ENCODE measurements at places on chromosomes 4 and X.

GRCh38 chr4:18675586-18676525, 654.3 kb upstream of the LCORL start:
- no peak for DNase-seq

DNA sequence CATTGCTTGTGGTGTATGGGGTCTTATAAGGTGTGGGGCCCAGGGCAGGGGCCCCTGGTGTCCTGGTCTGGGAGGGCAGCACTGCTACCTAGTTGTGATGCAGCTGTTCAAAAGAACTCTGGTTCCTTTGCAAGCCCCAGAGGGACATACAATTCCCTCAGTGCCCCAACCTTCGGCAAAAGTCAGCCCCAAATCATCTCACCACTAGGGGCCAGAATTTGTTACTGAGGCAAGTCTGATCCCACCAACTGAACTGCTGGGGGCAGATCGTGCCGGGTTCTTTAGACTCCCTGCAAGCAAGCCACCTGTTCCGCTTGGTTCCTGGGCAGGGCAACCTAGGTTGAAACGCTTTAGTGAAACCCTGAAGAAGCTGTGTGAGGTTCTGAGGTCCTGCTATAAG, 180.1 kb upstream of the S100G start:
- DNase-seq, result no peak

- no peak for DNase-seq
Observed at GRCh38 chr4:172007889-172008288, 194.7 kb downstream of the GALNTL6 start.

- no peak for DNase-seq
Observed at GRCh38 chr4:82666970-82667665, 105.3 kb upstream of the TMEM150C start.

- DNase-seq, result no peak
Observed at GRCh38 chrX:40931921-40932320, 153.3 kb upstream of the USP9X start.

GRCh38 chrX:10597871-10598270, 22.5 kb downstream of the MID1 start:
- no peak for DNase-seq

DNA sequence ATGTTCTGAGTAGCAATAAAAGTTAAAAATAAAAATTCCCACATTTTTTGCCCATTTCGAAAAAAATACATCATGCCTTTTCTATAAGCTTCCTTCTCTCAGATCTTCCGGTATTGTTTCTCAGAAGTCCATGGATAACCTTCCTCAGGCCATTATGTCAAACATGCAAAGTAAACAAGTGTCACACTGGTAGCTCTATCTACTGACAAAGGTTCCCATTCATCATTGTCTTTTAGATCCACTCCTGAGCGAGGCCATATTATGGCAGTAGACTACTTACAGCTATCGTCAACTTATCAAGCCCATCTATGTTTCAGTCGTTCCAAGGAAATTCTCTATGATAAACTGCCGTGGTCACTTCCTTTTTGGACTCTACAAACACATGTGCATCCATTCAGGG, 1068.2 kb downstream of the GLUD2 start:
- DNase-seq, result no peak

DNA sequence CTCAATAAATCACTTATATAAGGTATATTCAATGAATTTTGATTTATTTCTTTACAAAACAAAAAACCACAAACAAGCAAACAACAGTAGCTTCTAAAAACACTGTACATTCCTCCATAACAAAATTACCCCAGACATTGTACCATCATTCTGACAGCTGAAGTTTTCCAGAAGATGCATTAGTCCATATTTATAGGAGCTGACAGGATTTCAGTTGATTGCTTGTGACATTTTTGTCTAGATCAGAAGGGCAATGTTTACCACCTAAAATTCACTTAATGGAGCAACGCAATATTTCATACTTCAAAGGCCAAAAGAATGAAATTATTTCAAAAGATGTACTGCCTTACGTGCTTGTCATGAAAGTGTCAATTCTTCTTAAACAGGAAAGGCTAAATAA, 167.0 kb downstream of the ATP10D start:
- DNase-seq, result no peak

DNA sequence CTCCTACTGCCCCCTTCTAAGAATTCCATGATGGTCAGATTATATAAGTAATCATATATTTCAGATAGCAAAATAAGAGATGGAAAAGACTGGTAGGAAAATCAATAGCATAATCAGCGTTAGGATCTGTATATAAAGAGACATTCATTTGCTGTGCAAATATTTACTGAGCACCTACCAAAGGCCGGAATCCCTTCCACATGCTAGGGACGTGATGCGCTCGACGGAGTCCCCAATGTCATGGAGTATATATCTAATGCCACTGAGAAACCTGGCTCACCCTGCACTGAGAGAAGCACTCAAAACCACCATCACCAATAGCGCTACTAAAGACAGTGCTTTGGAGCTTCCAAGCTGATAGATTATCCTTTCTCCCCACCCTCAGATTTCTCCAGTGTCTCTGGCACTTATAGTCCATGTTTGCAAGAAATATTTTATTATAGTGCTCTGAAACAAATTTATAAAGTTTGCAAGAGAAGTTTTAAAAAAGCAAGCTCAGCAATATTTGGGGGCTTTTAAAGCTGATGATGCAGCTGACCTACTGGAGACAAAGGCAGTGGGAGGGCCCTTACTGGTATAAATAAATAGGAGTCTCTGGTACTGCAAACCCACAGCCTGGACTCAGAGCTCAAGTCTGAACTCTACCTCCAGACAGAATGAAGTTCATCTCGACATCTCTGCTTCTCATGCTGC, at the start of gene CXCL13:
CXCL13 (plus strand) TSS at position 611 of the 693 bp plus-strand sequence; CDS start at position 657, 46 bp downstream.
- no peak for DNase-seq

DNA sequence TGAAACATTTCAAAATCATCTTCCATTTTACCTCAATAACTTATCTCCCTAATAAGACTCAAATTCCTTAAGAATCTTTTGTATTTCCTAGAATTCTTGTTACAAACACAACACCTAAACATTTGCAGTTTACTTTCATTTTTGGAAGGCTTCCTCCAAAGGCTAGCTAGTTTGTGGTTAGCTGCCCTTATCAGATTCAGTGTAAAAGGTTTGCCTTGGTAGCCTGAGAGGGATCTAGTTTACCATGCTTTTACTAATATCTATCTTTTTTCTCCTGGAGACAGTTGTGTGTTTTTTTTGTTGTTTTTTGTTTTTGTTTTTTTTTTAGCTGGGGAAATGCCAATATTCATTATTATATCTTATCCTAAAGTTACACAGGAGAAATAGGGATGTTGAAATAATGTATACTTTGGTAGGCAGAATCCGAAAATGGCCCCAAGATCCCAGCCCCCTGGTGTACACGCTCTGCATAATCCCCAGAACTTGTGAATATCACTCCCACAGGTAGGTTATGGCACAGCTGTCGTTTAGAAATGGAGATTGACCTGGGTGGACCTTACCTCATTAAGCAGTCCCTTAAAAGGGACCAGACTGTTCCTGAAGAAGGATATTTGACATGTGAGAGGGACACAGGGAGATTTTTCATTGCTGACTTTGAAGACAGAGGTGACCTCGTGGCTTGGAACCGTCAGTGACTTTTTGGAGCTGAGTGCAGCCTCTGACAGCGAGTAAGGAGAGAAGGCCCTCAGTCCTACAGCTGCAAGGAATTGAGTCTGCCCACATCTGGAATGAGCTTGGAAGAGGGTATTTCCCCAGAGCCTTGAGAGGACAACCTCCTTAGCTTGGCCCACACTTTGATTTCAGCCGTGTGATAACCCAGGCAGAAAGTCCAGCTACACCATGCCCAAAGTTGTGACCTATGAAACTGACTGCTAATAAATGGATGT, 33.4 kb downstream of the SEPTIN11 start:
- DNase-seq, result no peak

DNA sequence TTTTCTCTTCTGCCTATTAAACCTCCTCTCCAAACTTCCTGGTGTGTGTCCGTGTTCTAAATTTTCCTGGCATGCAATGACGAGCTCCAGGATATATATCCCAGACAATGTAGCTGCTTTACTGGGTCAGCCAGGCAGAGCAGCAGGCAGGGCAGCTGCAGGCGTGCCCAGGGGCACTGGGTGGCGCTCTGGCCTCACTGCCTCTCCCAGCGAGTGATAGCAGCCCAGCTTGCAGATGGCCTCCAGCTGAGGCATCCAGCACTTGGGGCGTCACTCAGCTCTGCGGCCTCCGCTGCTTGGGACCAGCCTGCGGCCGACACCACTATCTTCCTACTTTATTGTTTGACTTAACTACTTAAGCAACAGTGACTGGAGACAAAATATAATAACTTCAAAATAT, 23.0 kb upstream of the UBA6 start:
- no peak for DNase-seq

DNA sequence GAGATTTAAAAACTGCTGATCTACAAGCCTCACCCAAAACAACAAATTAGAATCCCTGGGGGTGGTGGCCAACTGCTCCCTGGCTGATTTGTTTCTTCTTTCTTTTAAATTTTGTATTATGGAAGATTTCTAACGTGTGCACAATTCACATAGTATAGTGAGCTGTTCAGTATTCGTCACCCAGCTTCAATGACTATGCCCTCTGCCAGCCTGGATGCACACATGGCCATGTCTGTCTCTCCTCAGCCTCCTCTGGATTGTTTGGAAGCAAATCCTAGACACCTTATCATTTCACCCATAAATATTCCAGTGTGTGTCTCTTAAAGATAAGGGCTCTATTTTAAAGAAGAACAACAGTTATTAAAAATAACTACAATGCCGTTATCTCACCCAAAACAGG, 61.9 kb downstream of the PDGFRA start:
- DNase-seq, result no peak

GRCh38 chr4:184699941-184700340, 34.0 kb downstream of the CENPU start:
- no peak for DNase-seq

DNA sequence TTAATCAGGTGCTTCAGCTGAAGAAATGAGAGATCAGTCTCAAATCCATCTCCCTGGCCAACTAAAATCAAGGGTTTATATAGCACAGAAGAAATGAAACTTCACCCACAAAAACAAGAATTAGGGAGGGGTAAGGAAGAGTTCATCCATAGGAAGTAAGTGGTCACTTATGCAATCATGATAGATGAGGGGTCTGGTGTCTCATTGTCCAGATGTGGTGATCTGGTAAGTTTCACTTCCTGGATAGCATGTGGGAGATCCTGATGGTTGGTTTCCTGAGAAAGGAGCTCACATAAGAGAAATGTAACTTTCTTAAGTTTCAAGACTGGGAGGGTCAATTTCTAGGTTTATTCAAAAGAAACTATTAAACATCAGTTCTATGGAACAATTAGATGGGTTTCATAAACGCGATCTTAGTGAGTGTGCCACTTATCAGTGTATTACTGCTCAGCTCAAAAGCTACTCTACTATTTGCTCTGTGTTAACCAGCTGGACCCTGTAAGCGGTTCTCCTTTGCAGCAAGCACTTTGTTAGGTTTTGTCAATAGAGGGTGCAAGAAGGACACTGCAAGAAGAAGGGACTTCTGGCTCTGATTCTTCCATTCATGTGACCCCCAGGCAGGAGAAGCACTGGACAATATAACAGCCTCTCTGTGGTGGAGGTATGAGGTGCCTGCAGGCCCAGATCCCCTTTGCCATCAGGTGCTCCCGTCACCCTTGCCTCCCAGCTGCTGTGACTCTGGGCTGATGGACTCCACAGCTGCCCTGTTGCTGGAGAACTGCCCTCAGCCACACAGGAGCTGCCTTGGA, 35.4 kb upstream of the HPSE start:
- no peak for DNase-seq

- no peak for DNase-seq
Observed at GRCh38 chr4:169044714-169045447, 34.8 kb upstream of the CBR4 start.

DNA sequence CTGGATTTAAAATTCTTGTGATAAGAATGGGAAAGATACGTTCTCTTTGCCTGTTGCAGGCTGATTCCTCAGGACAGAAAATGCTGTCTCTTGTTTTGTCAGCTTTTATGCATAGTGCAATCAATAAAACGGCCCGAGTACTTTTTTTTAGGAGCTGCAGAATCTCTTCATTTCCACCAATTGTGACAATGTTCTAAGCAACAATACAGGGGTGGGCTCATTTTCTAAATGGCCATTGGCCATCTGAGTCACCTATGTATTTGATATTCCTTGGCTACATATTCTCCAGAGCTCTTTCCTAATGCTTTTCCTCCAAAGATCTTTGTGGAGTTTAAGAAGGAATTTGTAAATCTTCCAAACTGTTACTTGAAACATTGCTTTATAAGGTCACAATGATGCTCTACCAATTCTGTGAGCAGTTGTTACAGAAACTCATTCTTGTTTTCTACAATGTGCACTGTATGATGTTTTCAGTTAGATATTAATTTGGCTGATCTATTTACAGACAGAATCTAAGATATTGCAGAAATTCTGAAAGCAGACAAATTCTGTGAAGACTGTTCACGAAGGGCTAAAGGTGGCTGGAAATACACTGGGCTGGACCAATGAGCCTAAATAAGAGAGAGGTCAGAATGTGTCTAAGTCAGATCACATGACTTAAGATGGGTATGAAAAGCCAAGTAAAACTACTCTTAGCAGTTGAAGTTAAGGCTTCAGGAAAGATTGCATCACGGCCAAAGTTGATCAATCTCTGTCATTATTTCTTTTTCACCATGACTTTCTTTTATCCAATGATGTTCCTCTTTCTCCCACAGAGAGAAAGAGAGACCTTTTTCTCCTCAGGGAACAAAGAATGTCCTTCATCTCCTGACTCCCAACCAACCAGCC, 33.4 kb downstream of the TAPT1 start:
- DNase-seq, result no peak

DNA sequence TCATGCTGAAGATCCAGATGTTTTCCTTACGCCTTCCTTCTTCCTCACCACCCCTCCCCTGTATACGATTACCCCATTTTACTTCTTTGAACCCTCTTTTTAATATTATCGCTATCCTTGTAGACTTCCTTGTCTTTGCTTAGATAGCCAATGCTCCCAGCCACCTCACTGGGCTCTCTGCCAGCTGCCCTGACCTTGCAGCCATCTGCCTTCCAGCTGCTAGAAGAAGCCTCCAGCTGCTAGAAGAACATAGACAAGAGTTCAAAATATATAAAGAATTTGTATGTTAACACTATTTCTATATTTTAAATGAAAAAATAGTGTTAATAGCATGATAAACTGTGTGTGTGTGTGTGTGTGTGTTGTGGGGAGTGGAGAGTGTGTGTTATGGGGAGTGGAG, 374.7 kb downstream of the ANKRD50 start:
- peak; percentile 26 for DNase-seq

DNA sequence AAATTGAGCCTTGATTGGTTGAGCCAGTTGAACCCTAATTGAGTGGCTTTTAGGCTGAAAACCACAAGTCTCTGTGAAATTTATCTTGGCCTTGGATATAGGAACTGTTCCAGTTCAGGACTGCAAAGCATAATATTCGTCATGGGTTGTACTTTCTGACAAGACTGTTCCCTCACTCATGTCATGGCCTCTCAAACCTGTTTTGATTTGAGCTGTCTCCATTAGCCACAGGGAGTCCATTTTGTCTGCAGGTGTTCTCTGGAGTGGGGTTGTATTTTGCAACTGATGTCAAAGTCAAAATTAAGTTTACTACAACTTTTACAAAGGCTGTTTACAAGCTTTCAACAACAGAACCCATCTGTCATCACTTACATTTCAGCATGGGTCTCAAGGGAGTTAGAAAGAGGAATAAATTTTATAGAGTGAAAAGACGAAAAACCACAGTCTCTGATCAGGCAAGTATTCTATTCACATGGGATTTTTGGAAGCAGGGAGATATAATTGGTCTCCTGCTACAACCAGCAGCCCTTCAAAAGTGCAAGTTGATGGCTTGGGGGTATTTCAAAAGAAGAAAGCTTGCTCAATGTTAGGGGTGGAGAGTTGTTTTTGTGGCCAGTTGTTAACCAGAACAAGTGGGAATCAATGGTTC, 1716.3 kb downstream of the C4orf33 start:
- DNase-seq, result no peak

GRCh38 chrX:113726009-113726408, 857.9 kb upstream of the HTR2C start:
- no peak for DNase-seq
